ENCODE measurements at places on chromosomes 5 and 9.

DNA sequence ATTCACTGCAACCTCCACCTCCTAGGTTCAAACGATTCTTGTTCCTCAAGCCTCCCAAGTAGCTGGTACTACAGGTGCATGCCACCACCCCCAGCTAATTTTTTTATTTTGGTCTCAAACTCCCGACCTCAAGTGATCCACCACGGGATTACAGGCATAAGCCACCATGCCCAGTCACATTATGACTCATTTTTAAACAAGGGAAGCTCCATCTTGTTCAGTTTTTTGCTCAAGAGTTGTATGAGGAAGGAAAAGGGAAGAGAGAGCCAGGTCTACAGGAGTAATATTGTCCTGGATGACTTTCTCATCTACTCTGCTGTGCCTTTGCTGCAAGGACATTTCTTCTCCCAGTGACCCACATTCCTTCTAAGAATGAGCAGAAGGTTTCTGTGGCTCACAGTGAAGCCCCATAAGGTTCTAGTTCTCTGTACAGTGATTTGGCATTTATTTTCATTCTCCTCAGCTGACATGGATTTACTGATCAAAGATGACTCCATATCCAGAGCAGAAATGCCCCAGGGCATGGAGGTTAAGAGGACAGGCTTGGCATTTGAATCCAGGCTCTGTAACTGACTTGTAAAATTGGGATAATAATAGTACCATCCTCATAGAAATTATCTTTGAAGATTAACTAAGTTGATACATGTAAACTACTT is 153.5 kb downstream of the CDH6 start:
- no peak overlapping the region for H3K4me3 ChIP-seq
- no peak overlapping the region for H3K27ac ChIP-seq
- H3K4me1 ChIP-seq: no peaks in the 10 kb centered on the region
- no peaks in the 10 kb centered on the region for H3K27me3 ChIP-seq
- no peak for DNase-seq

GRCh38 chr5:56200971-56201666 is 32.0 kb downstream of the ANKRD55 start:
- no peaks in the 10 kb centered on the region for H3K27me3 ChIP-seq
- H3K4me3 ChIP-seq: no peak overlapping the region
- no peaks in the 10 kb centered on the region for H3K4me1 ChIP-seq
- H3K36me3 ChIP-seq: no peaks in the 10 kb centered on the region

- no peaks in the 10 kb centered on the region for H3K36me3 ChIP-seq
- H3K27me3 ChIP-seq: no peaks in the 10 kb centered on the region
- DNase-seq: no peak
- H3K27ac ChIP-seq: no peak overlapping the region
- H3K4me1 ChIP-seq: no peaks in the 10 kb centered on the region
Observed at GRCh38 chr5:87526131-87526530, 113.4 kb upstream of the CCNH start.

DNA sequence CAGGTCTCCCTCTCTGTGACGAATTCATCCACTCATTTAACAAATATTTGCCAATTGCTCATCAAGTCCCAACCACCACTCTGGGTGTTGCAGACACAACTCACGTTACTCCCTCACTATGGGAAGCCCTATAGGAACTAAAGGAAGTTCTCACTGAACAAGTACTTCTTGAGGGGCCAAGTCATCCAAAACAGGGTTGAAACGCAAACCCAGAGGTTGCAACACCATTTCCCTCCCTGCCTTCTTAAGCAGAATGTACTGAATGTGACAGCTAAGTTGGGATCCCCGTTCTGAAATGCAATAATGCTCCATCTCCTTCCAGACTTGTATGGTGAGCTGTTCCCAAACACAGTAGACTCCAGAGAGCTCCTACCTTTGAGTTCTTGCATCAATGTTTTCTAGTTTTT is 34.3 kb downstream of the EPB41L4B start:
- H3K4me1 ChIP-seq: peaks cover 5% of the 10 kb centered on the region
- no peaks in the 10 kb centered on the region for H3K27me3 ChIP-seq
- peak; percentile 57 for DNase-seq

DNA sequence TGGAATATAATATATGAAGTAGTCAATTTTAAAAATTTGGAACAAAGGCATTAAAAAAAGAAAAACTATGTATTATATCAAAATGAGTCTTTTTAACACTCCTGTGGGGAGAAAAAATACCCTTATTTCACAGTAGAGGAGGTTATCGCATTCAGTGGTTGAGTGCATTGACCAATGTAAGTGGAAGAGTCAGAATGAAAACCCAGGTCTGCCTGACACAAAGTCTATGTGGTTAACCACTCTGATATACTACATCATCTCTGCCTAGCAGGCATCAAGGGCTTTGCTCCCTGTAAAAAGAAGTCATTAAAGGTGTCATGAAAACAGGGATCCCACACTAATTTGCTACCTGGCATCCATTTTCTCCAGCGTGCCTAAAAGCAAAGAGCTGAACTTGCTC is 417.2 kb upstream of the C9orf72 start:
- no peaks in the 10 kb centered on the region for H3K27me3 ChIP-seq
- no peaks in the 10 kb centered on the region for H3K36me3 ChIP-seq
- H3K4me1 ChIP-seq: peaks cover 13% of the 10 kb centered on the region
- H3K27ac ChIP-seq: peak overlapping the region; percentile 37

- DNase-seq: no peak
- H3K4me3 ChIP-seq: no peak overlapping the region
- peaks cover 7% of the 10 kb centered on the region for H3K4me1 ChIP-seq
- no peaks in the 10 kb centered on the region for H3K36me3 ChIP-seq
Observed at GRCh38 chr5:71810023-71810422, 90.9 kb downstream of the CARTPT start.

DNA sequence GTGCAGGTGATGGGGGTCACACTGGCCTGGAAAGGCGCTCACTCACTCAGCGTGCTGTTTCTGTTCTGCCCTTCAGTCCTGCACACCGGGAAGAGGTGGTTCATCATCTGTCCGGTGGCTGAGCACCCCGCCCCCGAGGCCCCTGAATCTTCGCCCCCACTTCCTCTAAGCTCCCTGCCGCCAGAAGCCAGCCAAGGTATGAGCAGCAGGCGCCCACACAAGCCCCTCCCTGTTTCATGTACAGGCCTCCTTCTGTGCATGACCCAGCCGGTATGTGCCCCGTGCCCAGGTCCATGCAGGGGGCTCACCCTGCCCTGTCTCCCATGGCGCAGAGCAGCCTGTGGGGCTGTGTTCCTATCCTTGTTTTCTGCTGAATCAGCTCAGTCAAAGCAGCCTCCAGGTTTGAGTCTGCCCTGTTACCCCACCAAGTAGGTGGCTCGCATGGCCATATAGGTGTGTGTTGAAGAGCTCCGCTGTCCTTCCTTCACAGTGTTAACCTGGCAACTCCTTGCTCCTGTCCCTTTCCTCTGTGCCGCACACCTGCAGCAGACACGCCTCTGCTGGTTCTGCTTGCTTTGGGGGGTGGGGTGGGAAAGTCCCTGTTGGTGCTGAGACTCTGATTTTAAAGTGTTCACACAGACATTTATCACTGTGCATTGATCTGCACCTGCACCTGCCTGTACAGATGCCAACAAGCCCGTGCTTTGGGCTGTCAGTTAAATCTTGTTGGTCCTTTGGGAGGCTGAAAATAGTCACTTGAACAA is 84.8 kb downstream of the WNK2 start:
- no peak overlapping the region for H3K27ac ChIP-seq
- no peak overlapping the region for H3K4me3 ChIP-seq
- H3K27me3 ChIP-seq: no peaks in the 10 kb centered on the region
